ENCODE measurements at places on chromosomes 11 and 22.
A peak's percentile ranks its signal among the peaks of the same experiment; 100 is the strongest.

GRCh38 chr11:79314906-79315689, 125.7 kb downstream of the TENM4 start:
- peak; percentile 53 for DNase-seq

DNA sequence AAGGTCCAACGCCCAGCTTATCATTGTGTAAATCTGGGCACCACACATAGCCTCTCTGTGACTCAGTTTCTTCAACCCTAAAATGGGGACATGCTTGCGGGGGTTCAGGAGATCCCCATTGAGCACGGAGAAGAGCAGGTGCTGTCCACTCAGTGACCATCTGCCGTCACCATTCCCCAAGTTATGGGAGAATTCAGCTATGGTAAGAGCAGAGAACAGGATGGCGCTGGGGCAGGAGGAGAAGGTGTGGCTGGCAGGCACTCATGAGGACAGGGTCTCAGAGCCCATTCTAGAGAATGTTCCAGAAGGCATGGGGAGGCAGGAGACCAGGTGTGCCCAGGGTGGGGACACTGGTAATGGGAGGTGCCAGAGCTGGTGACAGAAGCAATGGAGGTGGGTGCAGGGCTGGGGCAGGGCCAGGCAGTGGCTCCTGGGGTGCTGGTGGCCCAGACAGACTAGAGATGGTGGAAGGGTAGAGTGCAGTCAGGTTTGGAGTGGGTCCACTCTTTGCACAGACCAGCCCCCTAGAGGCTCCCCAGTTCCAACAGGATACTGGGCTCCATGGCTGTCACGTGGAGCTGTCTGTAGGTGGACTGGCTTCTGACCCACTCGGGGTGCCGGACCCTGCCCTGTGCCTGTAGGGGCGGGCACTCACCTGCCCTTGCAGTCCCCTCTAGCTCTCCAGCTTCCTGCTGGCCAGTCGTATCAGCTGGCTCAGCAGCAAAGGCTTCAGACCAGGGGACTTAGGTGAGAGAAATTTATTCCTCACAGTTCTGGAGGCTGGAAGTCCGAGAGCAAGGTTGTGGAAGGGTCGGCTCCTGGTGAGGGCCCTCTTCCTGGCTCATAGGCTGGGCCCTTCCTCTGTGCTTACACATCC, 84.7 kb downstream of the CDKN1C start:
- DNase-seq: no peak

GRCh38 chr11:92846491-92847125, 122.8 kb upstream of the MTNR1B start:
- no peak for DNase-seq

GRCh38 chr22:18962308-18962635, 26.2 kb upstream of the PRODH start:
- DNase-seq: no peak

DNA sequence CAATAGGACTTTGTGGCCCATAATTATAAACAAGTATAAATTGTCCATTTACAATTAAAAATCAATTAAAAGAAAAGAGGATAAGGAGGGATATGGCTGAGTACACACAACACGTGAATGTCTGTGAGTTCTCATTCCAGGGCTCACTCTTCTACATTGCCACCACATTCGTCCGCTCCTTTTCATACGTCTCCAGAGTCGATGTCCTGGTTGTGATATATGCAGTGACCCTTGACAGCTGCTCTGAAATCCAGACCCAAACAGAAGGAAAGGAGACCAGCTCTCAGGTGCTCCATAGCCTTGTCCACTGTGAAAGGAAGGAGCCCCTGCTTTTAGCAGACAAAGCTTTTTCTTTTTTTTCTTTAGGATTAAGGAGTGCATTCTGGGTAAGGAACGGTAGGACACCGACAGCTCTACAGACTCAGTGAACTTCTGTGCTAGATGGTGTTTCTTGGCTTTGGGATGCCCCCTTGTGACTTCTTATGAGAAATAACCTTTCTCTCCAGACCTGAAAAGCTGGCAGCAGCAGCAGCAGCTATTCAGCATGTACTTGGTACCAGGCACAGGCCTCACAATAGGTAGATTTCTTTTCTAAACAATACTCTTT, 19.7 kb upstream of the DNAJB13 start:
- DNase-seq: peak; percentile 85

GRCh38 chr11:124359566-124359965, 24.7 kb downstream of the OR8B2 start:
- DNase-seq: no peak

DNA sequence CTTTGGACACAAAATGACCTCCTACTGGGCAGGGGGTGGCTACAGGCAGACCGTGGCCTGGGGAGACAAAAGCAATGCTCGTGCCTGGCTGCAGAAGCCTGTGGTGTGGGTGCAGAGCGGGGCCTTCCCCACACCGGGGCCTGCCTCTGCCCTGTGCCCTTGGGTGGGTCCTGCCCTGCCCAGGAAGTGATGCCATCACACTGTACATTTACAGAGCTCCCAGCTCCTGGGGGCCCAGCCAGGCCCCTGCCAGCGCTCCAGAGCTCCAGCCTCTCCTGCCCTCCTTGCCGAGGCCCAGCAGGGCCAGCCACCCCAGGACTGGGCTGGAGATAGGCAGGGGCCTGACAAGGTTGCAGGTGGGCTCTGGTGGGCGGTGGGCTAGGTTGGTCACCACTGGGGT, 40.1 kb downstream of the MUC5B start:
- no peak for DNase-seq

GRCh38 chr11:17601676-17602075, 54.6 kb downstream of the OTOG start:
- no peak for DNase-seq

DNA sequence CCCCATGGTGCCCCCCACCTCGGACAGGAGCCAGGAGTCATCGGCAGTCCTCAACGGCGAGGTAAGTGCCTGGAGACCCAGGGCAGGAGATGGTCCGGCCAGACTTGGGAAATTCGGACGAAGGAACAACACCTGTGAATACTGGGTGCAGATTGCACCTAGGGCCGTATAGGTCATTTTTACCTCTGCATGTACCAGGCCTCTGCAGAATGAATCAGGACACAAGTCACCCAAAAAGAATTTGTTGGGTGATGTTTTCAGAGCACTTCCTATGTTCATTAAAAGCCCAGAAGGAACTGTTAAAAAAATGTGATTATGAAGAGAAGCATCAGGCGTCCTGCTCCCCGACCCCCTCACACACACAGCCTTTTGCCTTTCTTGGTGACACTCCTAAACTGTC, 93.9 kb downstream of the C11orf91 start:
- DNase-seq: no peak

Measured in Caco-2 (cell line).